ENCODE measurements at places on chromosomes 2 and 18.

DNA sequence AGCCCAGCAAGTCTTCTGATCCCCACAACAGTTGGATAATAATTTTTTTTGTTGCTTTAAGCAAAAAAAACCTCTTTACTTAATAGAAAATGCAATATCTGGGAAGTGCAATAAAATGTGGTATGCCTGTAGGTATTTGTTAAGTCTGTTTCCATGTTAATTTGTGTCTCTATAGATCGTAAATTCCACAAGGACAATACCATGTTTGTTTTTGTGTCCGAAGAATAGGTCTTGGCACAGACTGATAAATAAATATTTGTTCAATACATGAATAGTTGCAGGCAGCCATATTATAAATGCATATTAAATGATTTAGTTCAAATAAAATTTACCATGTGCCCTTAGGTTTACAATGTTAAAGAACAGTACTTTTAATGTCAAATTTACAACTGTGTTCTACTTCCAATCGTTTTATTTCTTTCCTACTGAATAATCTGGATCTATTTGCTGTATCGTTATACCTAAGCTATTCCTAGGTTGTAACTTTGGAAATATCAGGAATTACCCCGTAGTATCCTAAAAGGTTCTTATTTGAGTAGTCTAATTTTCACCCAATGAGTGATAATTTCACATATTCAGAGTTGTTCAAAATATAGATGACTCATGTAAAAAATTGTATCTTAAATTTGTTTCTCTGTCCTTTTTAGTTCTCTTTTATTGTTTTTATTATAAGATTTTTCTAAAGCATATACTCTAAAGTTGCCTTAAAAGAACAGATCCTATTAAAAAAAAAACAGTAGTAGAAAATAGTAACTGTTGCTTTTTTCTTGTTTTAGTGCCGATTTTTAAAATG, 151.8 kb downstream of the EHBP1 start:
- no peak for DNase-seq

GRCh38 chr2:123493687-123494086, 531.4 kb upstream of the CNTNAP5 start:
- no peak for DNase-seq

DNA sequence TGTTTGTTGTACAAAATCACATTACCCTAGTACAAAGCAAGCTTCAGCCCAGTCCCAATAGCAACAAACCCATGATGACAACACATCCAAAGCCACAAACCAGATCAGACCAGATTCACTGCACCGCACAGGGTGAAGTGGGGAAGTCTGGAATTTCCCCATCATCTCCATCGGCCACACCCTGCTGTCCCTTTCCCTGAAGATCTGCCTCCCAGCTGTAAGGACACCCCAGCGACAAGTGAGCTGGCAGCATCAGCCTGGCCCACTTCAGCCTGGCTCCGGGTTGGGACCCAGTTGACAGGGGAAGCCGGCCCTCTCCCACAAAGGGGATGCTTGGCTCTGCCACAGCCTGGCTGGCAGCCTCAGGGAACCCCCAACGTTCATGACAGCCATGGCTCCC, 207.6 kb downstream of the MGAT5 start:
- no peak for DNase-seq

DNA sequence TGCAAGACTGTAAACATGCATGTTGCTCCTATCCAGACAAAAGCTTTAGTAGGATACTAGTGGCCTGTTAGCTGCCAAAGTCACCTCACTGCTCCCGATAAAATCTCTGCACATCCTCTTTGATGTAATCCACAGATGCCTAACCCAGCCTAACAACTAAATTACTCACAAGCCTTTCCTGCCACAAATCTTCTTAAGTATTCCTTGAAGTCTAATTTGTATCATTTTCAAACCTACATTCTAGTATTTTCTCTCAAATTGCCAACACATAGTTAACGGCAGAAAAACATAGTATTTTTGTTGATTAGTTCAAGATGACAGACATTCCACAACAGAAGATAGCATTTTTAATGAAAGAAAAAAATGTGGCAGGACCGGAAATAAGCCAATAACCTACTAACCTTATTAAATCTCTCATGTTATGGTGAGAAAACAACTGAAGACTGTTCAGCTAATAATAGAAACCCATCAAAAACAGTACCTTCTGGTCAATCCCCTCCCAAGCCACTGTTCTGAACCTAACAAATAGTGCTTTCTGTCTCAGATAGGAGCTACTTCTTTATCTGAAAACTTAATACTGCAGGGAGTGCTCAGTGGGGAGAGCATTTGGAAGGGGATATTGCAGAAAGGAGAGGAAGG, at the start of gene MPP4:
Gene MPP4, minus strand, starts transcription at position 57 of the 639 bp plus-strand sequence. CDS start 4,690 bp downstream, outside the sequence.
- no peak for DNase-seq

GRCh38 chr2:205868773-205869333, 186.6 kb downstream of the NRP2 start:
- DNase-seq = peak; percentile 11

DNA sequence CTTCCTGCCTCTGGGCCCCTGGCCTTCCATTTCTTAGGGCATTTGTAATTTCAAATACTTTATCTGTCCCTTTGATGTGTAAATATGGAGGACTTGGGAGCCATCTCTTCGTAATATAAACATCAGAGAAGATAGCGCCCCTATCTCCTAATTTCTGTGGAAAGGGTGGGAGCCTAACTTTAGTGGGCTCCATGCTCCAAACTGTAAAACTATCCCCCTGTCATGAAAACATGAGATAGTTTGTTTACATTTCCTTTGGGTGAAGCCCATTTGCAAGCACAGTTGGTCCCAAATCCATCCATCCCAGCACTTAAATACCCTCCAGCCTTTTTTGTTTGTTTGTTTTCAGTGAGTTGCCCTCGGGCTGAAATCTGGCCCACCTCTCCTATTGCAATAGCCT, 782.6 kb upstream of the FSHR start:
- no peak for DNase-seq

DNA sequence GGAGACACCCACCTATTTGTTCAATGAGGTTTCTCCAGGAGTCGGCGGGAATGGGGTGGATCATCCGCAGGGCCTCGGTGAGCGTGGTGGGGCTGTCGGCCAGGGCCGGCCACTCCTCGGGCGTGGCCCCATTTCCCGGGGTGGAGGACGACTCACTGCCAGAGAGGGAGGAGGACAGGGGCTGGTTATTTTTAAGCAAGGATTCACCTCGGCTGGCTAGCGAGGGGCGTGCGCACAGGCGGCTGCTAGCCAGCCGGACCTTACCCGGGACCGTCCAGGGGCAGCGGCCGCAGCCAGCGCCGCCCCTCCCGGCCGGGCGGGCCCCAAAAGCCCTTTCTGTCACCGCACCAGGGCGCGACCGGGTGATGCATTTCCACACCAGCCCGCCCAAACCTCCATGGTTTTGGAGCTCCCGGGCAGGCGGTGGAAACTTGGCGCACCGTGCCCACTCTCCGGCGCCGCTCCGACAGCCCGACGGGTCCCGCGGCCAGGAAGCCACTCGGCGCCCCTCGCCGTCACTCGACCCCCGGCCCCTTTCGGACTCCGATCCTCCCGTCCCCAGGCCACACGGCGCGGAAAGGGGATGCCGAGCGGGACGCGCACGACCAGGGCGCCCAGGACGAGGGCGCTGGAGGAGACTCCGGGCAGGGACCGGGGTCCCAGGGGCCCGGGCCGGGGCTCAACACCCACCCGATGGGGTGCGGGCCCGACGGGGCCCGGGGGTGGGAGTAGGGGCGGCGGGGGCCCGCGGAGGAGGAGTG, 57.1 kb downstream of the SNORC start:
- no peak for DNase-seq

- no peak for DNase-seq
Observed at GRCh38 chr2:50635824-50636223, 396.1 kb downstream of the NRXN1 start.

DNA sequence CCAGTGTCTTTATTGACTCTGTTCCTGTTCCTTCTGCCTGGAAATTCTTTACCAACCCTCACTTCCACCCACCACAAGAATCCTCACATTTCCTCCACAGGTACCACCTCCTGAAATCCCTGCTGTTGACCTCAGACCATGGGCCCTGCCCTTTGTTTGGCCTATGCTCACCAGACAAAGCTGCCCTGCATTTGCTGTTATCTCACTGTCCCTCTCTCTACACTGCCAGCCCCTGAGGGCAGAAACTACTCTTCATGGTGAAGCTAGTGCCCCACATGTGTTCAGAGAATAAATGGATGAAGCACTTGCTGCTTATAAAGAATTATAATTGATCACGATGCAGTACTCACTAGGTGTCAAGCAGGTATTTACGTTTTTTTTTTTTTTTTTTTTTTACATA, 608.4 kb downstream of the TSN start:
- DNase-seq = no peak

- no peak for DNase-seq
Observed at GRCh38 chr2:12035956-12036639, 289.7 kb downstream of the LPIN1 start.

Measured in HTR-8/SVneo (cell line).